Vagina (tissue), 2 donors: ENCODE measurements at places on chromosomes 16 and 17. TPM values are rescaled to one million over a fixed set of nuclear protein-coding genes. Genes with fewer than 3 reads are reported as not detected.

CCT6B gene
- 1.7 TPM for total RNA-seq

PRSS33 gene
- not detected for total RNA-seq

CA4 gene
- total RNA-seq = not detected

GRCh38 chr17:4609761-4610160 lies 25.4 kb downstream of the SMTNL2 start:
- DNase-seq = no peak

GRCh38 chr16:86171329-86171728 lies 272.4 kb downstream of the IRF8 start:
- DNase-seq = no peak

DNA sequence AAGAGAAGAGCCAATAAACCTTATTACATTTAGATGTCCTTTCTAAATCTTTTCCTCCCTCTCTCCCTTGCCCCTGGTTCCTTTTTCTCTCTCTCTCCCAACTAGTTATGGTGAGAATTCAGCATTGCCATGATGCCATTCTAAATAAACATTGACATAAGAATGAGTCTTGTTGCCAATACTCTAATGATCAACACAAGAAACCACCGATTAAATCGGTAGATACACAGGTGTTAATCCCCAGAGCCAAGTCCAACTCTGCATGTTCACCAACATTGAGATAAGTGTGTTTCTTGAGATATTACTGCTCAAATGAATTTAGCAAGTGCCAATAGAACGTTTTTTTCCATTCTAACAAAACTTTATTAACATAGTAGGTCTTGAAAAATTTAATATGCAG lies 412.1 kb downstream of the KCNJ2 start:
- DNase-seq = no peak
